ENCODE measurements at places on chromosomes 7 and 10.

DNA sequence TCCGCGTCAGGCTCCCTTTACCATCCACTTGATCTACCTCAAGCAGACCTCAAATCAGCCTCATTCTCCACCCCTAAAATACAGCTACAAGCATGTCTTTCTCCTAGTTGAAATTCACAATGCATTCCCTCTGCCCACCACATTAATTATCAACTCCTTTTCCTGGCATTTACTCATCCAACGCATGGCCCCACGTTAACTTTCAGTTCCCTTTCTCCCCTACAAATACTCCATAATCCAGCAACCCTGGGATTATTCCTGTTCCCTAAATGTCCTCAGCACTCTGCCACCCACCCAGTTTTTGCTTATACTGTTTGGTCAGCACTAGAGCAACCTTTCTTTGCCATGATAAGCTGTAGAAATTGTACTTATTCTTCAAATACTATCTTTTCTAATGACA is 5.7 kb upstream of the VIM start:
- DNase-seq: no peak

DNA sequence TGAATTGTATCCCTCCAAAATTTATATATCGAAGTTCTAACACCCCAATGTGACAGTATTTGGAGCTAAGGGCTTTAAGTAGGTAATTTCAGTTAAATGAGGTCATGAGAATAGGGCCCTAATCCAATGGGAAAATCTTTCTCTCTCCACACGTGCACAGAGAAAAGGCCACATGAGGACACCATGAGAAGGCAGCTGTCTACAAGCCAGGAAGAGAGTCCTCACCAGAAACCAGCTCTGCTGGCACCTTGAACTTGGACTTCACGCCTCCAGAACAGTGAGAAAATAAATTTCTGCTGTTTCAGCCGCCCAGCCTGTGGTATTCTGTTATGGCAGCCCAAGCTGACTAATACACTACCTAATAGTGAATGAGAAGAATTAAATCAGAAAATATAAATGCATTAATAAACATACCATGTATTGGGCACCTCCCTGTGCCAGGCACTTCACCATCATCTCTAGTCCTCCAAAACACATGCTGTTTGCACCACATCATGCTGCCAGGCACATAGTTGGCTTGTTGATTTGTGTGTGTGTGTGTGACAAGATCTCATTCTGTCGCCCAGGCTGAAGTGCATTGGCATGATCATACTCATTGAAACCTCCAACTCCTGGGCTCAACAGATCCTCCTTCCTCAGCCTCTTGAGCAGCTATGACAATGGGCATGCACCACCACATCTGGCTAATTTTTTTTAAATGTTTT is 9.1 kb upstream of the TOMM7 start:
- no peak for DNase-seq

DNA sequence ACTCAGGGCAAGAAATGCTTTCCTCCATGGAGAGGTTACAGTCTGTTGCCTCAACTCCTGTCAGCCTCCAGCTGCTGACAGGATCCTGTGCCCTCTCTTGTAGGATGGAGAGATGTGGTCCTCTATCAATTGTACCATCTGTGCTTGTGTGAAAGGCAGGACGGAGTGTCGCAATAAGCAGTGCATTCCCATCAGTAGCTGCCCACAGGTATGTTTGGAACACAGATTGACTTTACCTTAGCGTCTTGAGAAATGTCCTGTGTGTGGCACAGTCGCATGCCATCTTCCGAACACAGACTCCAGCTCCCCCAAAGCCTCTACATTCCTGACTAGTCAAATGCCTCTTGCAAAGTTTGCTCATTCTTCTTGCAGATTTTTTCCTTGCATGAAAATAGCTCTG is 152.6 kb downstream of the BMPER start:
- DNase-seq: no peak

DNA sequence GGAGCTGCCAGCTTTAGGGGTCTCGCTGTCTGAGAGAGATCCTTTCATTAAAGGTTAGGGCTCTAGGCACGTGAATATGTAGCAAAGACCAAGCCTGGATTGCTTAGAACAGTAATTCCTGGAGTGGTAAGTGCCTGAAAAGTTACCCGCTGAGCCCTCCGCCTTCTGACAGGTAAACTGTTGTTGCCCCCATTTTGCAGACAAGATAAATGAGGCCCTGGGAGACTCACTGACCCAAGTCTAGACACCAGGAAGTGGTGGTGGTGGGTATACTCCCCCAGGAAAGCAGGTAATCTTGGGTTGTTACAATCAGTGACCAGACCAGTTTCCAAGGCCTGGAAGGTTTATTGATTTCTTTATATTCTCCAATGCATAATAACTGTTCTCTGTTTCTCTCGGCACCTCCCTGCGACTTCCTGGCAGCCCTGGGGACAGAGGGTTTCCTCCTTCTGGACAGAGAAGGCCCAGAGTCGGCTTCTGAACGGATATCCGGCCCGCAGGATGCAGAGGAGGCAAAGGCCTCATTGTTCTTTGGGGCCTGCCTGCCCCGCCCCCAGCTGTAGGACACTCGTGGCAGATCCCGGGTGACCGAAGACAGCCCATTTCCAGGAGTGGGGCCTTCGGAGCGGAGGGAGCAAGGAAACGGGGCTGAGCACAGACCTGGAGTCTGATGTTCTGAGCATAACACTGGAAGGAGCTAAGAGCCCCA is 1.3 kb upstream of the GRK5 start:
- no peak for DNase-seq

DNA sequence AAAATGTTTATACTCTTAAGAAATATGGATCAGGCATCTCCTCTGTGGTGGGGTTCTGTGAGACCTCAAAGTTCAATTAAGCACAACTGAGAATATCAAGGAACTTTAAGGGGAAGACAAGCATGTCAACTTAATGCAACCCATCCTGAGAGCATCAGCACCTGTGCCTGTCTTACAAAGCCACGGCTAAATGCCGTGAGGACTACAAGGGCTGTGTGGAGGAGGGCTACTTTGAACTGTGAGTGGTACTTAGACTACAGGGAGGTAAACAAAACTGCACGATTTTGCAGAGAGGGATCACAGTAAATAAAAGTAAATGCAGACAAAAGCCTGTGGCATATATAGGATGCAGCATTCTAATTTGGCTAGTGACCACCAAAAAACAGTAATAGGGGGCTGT is 139.1 kb downstream of the ATE1 start:
- DNase-seq: peak; percentile 8

- DNase-seq: no peak
These were observed 319.9 kb downstream of the BMPER start for GRCh38 chr7:34225193-34225592.

DNA sequence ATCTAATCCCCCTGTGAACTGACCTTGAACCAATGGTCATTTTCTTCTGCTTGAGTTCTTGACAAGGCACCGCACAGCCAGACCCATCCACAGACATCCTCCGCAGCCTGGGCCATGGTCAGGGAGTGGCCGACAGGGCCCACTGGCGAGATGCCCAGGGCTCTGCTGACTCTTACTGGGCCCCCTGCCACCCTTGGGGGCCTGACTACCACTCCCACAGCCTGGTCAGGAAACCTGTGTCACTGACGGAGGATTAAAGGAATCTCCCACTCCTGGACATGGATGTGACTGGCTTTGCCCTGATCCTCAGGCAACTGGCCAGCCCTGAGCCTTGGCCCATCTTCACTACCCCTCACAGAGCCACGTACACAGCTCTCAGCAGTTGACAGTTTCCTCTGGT is 50.4 kb upstream of the ENO4 start:
- no peak for DNase-seq

- no peak for DNase-seq
These were observed 29.5 kb upstream of the ANKRD2 start for GRCh38 chr10:97543025-97543546.

DNA sequence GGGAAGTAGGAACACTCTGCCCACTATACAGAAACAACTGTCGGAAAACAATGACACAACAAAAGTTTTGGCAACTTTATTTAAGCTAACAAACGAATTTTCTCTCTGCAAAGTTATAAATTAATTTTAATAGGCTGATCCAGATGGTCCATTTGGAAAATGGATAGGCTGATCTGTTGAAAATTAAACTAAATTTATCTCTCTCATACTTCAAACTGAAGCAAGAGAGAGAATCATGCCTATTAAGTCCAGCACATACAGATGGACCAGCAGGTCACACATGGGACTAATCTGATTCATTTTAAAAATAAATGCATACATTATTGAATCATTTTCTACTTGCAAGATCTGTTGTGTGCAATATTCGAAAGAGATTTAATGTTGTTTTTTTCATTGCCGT is 110.1 kb downstream of the BTRC start:
- no peak for DNase-seq

Measured in NCI-H187 treated with DMSO at 0.1 percent for 48 hours (cell line).